ENCODE measurements at places on chromosomes 2 and 18.

DNA sequence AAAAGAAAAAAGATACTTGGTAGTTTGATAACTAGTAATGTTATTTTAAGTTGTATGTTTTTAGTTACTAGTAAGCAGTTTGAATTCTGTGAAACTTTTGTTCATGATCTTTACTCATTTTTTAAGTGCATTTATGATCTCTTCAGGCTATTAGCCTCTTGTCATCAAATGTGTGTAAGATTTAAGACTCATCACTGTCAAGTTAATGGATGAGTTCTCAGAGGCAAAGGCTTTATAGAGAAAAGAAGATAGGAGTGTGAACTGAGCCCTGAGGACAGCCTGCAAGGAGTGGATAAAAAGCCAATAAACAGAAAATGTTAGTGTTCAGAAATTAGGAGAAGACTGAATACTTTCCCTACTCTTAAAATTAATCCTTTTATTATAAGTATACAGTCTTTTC is 13.5 kb downstream of the NDUFV2 start:
- no peak for DNase-seq

- no peak for DNase-seq
Observed at GRCh38 chr2:187266147-187266546, 181.9 kb downstream of the CALCRL start.

GRCh38 chr2:104158191-104158590 is 695.7 kb upstream of the POU3F3 start:
- DNase-seq, result no peak

GRCh38 chr2:226325526-226325925 is 474.1 kb downstream of the IRS1 start:
- DNase-seq, result no peak

GRCh38 chr18:3967359-3968180 is 487.5 kb downstream of the DLGAP1 start:
- no peak for DNase-seq

- DNase-seq, result no peak
Observed at GRCh38 chr2:159910951-159911350, 112.9 kb upstream of the CD302 start.

GRCh38 chr2:47373747-47374146 is 29.2 kb upstream of the MSH2 start:
- no peak for DNase-seq

- no peak for DNase-seq
Observed at GRCh38 chr2:46073540-46074046, 223.6 kb upstream of the EPAS1 start.

Measured in esophagus squamous epithelium (tissue), 5 donors.